ENCODE measurements at places on chromosomes 6 and 20.

DNA sequence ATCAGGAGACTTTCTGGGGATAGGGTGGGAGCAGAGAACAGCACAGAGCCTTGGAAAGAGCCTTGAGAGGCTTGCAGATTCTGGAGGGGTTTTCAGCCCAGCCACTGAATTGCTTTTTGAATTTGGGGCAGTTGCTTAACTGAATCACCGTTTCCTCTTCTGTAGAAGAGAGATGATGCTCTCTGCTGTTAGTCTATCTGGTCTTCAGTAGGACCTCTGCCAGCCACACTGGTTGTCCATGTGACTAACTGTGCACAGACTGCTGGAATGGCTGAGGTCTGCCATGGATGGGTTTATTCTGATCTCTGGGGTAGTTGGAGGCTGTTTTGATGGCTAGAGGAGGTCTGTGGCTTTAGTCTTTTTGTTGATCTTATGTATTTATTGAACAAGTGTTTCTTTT lies 21.4 kb upstream of the PRDM1 start:
- no peak for DNase-seq

DNA sequence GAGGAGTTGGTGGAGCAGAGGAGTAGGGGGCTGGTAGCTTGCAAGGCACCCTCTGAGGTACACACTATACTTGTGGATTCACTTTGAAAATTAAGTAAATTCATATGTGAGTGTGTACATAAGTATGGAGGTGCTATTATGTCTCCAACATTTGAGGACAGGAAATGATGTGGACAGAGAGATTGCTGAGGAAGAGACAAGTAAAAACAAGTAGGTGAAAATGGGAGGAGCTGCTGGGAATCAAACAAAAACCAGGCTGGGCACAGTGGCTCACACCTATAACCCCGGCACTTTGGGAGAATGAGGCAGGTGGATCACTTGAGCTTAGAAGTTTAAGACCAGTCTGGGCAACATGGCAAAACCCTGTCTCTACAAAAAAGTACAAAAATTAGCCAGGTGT lies 69.2 kb upstream of the LYRM2 start:
- no peak for DNase-seq

DNA sequence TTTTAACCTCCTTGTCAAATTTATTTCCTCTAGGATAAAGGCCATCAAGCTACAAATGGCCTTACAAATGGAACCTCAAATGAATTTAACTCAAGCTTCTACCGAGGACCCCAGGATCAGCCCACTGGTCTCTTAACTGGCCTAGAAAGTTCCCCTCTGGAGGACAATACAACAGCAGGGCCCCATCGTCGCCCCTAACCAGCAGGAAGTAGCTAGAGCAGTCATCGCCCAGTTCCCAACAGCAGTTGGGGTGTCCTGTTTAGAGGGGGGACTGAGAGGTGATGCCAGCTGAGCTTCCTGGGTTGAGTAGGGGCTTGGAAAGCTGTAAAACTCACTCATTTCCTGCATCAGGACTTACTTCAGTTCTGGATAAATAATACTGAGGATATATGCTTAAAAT lies 25.6 kb downstream of the CEP85L start:
- DNase-seq: no peak

DNA sequence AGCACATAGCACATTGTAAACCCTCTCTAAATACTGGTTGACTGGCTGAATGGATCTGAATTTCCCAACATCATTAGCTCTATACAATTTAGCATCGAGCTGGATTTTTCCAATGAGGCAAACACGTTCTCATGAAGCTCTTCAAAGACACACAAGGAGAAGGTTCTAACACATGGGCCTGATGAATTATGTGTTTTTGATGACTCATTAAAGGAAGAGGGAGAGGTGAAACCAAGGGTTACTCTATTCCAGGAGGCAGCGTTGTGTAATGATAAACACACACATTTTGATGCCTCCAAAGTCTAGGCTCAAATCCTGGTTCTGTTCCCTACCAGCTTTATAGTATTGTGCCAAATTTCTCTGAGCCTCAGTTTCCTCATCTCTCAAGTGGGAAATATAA lies 84.3 kb downstream of the PFDN4 start:
- DNase-seq: no peak

DNA sequence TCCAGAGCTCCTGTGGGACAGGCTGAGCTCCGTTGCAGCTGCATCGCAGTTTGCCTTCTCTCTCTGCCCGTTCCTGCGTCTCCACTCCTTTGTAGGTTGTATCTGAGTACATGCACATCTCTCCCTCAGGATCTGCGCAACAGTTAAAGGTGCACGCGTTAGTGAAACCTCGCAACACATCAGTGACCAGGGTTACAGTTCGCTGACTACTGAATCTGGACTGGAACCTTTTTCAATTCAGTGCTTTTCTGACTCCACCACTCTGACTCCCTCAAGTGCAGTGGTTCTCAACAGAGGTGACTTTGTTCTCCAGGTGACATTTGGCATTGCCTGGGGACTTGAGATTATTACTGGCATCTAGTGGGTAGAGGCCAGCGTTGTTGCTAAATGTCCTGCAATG lies 44.0 kb downstream of the UST start:
- DNase-seq: no peak

- no peak for DNase-seq
These were observed 34.6 kb upstream of the SCRT2 start for GRCh38 chr20:709991-710779.

- no peak for DNase-seq
These were observed 2.4 kb downstream of the PREP start for GRCh38 chr6:105400501-105400900.

DNA sequence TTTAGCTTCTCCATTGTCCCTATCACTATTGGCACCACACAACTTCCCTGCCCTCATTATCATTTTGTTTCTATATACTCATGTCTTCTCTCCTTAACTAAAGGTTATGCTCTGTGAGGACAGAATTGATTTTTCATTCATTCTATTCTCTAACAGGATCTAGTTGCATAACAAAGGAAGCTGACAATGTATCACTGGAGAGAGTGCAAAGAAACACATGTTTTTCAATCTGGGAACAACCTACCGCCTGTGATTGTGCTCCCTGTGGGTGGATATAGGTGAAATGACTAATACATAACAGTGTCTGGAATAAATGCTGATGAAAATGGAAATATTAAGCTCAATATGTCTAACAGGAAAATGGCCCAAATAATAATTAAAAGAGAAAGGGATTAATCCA lies 56.6 kb downstream of the COL12A1 start:
- no peak for DNase-seq

- no peak for DNase-seq
These were observed 20.4 kb upstream of the CTNNBL1 start for GRCh38 chr20:37673444-37673843.

DNA sequence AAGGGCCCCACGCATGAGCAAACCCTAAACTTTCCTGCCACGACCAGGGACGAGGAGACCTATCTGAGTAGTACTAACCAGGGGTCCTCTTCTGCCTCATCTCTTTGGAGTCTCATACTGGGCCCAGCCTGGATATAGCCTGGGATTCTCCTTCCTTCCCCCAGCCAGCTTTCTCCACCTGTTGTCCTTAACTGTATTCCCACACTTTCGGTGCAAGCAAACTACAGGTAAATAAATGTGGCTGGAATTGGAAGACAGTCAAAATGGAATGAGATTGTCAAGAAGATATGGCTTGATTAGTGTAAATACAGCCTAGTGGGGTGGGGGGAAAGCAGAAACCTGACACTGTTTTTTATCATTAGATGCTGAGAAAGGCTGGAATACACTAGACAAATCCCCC lies 23.5 kb upstream of the LY86 start:
- no peak for DNase-seq

DNA sequence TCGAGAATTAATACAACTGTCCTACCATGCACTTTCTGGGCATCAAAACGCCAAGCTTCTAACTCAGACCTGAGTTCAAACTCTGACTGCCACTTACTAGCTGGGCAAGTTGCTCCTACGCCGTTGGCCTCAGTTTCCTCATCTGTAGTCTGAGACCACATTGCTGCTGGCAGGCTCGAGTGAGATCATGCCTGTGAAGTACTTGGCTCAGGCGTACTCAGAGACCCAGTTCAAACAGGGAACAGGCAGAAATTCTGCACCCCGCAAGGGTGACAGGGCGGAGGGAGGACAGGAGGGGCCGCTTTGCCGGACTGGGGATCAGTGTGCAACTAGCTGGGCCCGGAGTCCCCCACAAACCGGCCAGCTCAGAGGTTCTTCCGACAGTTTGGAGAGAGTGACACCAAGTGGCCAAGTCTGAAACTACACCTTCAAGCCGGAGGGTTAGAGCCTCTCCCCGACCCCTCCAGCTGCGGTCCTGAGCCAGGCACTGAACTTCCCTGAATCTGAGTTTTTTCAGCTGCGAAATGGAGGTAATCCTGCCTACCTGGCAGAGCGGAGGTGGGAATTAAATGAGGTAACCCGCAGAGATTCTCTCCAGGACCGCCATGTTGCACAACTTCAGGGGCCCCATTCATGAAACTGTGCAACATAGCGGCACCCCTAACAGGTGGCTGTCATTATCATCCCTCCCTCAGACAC lies 46.0 kb upstream of the PTPN1 start:
- no peak for DNase-seq

- no peak for DNase-seq
These were observed 2.8 kb downstream of the PDE10A start for GRCh38 chr6:165659945-165660856.

DNA sequence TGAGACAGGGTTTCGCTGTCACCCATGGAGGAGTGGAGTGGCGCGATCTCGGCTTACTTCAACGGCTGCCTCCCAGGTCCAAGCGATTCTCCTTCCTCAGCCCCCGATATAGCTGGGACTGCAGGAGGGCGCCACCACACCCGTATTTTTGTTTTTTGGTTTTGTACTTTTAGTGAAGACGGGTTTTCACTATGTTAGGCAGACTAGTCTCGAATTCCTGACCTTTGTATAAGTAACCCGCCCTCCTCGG lies 115.4 kb upstream of the BTN3A2 start:
- no peak for DNase-seq

DNA sequence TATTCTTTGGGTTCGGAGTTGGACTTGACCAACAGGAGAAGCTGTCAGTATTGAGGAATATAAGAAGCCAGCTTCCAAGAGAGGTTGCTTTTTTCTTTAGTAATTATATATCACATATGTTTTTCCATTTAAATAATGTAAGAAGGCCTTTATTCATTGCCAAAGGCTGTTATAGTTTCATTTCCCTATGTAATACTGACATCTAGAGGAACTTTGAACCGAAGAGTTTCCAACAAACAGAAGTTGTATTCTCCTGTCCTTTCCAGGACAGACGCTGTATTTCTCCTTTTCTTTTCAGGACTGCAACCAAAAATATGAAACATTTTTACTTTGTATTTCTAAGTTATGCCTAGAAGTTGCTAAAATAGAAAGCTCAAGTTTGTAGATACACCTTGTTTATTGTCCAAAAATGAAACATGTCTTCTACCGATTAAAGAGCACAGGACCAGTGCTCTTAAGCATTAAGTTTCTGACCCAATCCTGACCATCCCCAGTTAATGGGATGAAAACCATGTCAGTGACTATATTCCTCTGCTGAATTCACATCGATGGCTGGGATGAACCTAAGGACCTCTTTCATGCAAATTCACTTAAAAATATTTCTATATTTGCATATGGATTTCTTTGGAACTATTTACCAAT lies 55.1 kb downstream of the MYLK4 start:
- no peak for DNase-seq

DNA sequence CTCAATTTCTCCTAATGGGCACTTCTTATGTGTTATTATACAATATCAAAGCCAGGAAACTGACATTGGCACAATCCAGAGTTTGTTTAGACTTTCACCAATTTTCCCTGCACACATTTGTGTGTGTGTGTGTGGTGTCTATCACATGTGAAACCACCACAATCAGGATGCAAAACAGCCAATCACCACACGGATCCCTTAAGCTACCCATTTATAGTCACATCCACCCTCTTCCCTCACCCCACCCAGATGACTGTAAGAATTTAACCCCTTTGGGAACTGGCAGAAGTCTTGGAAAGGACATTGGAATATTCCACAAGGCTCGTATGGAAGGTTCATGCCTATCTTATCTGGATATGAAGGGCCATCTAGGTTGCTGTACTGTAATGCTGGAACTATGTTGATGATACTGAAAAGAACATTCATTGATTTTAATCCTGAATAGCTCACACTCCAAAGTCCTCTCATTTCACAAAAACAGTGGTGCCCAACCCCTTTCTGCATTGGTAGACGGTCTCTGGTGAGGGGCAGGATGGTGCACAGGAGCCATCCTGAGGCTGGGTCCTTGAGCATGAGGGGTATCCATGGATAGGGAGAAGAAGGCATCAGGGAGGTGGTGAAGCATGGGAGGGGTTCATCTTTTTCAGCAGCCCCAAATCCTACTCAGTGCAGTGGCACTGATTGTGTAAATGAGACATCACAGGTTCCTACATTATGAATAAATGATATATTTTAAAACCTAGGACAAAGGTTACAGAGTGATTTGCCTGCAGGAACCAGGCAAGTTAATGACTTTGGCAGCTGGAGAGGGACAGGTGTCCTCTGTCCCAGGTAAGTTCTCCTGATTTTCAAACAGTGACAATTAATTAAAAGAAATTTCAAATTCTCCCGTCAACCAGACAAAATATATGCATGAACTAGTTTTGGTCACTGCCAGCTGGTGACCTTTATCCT lies 12.1 kb upstream of the CTCFL start:
- no peak for DNase-seq

GRCh38 chr20:47914792-47915191 lies 129.5 kb upstream of the SULF2 start:
- DNase-seq: no peak

DNA sequence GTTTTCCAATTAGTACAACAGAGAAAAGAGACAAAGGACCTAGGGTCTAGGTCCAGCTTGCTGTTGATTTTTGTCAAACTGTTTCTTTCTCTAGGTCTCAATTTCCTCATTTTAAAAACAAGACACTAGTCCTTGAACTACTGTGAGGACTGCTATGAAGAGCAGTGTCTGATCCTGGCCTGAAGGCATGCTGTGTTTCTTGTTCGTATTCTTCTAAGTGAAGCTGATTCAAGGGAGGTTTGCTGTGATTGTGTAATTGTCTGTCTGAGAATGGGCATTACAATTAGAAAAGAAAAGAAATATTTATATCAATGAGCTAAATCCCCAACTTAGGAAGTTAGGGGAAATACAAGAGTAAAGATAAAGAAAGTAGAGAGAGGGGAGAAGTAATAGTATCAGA lies 228.2 kb upstream of the SUPT3H start:
- no peak for DNase-seq

- DNase-seq: no peak
These were observed 291.4 kb upstream of the RNF217 start for GRCh38 chr6:124670801-124671200.

DNA sequence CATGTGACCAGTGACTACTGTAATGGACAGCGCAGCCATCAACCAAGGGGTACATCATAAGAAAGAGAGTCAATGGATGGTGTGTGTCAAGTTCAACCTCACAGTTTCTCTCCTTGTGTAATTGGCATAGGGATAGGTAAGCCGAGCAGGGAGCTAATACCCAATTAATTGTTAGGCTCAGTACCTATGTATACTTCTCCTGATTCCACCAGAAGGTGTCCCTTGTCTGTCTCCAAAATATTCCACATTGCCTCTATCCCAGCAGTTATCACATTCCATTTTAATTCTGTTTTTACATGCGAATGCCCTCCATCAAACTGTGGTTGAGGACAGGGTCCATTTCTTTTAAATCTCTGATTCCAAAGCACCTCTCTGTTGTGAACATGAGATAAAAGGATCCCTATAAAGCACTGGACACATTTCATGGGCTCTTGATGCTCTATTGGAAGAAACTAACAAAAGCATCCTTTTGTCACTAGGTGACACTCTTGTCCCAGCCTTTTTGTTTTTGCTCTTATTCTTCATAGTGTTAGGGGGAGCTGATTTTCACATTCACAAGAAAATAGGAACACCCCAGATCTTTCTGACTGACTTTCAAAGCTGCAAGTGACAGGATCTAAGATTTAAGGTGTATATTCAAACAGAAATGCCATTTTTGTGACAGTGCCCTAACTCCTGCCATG lies 38.9 kb downstream of the FBXO9 start:
- no peak for DNase-seq

Data from omental fat pad (tissue), 4 donors.